CD4-positive, alpha-beta T cell treated with Interleukin-17A for 4 hours (primary cell): ENCODE measurements at places on chromosomes 6 and 20.

GRCh38 chr6:114020196-114020595, 49.2 kb upstream of the HDAC2 start:
- no peak for DNase-seq

DNA sequence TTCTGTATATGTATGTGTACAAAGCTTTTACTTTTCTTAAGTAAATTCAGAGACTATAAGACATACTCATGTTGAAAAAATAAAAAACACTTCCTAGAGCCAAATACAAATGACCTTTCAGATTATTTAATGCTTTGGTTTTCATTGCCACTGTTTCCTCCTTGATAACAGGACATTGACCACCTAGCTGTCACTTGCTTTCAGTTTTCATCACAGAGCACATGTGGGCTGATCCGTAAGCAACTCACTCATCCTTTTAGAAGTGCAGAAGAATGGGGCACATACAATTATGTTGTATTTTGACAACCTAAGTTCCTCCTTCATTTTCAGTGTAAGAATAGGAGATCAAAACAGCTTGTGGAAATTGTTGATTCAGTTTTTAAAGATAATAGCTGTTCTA, 6.2 kb downstream of the ZBTB2 start:
- DNase-seq: no peak

DNA sequence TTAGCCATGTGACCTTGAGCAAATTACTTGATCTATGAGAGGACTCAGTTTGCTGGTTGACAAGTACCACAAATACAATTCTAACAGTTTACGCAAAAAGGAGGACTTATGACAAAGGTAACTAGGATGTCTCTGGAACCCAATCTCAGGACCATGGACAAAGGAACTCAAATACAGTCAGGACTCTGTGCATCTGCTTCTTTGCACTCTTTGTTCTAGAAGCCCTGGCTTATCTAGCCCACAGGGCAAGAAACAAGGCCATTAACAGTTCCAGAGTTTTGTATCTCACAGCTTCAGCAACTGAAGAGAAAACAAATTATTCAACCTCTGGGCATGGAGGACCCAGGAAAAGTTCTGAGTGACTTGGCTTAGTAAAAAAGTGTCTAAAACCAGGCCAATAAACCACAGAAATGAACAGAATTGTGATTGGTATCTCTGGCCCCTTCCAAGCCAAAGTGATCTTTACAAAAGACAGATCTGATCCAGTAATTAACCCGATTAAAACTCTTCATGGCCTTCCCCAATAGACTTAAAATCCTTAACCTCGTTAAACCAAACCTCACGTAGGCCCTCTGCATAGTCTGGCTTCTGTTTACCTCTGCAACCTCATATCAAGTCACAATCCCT, 5.9 kb downstream of the WASF1 start:
- no peak for DNase-seq

GRCh38 chr6:93581371-93581770, 162.0 kb upstream of the EPHA7 start:
- no peak for DNase-seq

GRCh38 chr20:13325033-13325432, 104.0 kb downstream of the ISM1 start:
- no peak for DNase-seq

- no peak for DNase-seq
These were observed 7.0 kb downstream of the LBP start for GRCh38 chr20:38353316-38353715.

DNA sequence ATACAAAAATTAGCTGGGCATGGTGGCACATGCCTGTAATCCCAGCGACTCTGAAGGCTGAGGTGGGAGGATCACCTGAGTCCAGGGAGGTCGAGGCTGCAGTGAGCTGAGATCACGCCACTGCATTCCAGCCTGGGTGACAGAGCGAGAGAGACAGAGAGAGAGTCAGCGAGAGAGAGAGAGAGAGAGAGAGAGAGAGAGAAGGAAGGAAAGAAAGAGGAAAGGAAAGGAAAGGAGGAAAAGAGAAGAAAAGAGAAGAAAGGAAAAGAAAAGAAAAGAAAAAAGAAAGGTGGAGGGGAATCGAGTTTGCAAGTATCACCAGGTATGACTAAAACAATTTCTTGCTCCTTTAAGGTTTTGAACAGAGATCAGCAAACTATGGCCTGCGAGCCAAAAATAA, 152.3 kb downstream of the BTBD9 start:
- DNase-seq: no peak

- DNase-seq: no peak
These were observed 495.2 kb downstream of the RFPL4B start for GRCh38 chr6:112842330-112842685.

DNA sequence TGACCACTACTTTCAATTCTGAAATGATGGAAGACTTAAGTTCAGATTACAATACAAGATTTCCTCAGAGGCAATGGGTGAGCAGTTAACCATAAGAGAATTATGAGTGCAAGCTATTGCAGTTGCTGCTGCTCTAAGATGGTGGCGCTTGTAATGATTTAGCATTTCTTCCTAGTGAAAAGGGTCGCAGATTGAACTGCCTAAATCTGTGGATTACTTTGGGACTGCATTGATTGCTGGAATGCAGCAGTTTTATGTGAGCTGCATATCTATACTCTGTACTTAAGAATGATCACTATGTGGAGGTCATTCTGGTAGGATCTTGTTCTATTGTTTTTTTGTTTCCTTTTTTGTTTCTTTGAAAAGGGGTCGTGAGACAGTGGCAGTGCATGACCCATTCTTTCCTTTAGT, 5.3 kb downstream of the SCAF8 start:
- no peak for DNase-seq

DNA sequence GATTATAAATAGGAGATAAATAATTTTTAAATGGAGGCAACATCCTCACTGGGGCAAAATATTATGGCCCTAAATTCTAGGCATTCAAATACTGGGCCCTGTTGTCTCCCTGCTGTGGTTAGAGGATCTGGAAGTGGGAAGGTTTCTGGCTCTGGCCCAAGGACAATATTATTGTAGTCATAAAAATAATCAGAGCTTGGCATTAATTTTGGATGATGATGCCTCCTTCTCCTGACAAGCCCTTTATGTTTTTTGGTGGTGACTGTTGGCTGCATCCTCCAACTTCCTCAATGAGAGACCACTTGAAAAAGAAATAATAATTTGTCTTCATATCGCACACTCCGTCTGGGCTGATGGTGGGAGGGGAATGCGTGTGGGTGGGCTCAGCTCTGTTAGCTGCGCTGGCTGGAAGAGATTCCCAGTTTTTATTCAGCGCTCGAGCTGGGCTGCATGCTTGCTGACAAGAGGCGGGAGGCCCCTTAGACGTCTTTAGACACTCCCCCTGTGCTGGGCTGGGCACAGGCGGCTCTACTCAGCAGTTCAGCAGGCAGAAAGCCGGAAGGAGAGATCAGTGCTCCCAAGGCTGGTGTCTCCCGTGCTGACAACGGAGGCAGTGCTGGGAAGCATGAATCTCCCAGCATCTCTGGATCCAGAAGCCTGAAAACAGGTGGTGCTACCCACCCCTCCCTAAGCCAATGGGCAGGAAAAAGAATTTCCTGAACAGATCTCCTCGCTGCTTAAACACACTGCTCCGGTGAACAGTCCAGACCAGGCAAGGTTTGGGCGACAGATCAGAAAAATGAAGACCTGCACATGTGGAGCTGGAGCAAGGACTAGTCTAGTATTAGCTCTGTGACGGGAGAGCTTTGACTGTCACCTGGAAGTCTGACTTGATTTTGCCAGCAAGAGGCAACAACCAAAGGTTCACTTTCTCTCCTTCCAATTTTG, 97.7 kb downstream of the SYCP2 start:
- no peak for DNase-seq

GRCh38 chr6:119156757-119157505, 78.5 kb upstream of the FAM184A start:
- DNase-seq: no peak

- no peak for DNase-seq
These were observed 73.5 kb upstream of the CDH4 start for GRCh38 chr20:61178551-61179071.

DNA sequence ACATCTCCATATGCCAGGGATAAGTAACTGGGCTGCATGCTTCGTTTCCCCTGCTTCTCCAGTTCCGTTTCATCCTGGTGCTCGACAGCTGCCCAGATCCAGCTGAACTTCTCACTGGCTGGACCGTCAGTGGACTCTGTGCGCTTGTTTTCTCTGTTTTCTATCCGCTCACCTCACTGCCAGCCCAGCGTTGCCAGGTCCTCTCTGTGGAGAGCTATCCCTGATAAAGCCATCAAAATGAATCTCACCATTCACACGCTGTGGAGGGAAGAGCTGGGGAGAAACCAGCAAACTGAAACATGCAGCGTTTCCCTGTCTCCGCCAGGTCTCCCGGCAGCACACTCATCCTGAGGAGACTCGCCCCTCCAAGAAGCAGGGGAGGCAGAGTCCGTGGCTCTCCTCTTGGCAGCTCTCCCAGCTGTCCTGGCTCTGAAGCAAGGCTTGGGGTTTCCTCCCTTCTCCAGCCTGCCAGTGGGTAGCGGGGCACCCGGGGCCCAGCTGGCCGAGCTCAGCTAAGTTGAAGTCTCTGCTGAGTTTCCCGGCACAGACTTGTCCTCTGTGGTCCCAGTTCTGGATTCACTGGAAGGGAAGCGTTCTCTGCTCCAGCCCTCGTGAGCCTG, 160.9 kb downstream of the DTNBP1 start:
- no peak for DNase-seq

DNA sequence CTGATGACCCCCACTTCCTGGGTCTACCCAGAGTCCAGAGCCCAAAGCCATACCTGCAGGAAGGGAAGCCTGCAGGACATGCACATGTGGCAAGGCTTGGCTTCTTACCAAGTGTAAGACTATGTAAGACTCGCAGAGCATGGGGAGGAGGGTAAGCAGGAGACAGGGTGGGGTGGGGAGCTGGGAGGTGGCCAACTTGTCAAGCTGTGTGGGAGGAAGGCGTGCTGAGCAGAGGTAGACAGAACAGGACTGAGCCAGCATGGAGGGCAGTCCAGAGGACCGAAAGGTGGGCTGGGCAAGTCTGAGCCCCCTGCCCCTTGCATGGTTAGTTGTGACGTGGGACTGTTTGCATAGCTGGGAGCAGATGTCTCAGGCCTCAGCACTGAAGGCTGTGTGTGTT, 53.4 kb upstream of the RNF24 start:
- no peak for DNase-seq

DNA sequence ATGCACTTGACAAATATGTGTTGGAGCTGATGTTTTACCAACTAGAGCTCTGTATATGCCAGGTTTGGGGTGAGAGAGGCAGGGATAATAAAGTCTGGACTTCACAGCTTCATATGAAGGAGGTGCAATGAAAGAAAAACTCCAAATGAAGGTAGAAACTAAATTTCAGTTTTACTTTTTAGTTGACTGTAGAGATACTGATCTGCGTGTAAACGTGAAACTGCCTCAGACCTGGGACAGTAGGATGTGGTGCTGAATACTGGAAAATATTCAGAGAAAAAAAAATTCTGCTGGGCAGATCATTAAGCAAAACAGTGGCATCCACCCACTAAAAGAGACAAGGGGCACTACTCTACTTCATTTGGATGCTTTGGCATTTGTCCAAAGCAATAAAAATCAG, 94.5 kb downstream of the BACH2 start:
- DNase-seq: no peak

DNA sequence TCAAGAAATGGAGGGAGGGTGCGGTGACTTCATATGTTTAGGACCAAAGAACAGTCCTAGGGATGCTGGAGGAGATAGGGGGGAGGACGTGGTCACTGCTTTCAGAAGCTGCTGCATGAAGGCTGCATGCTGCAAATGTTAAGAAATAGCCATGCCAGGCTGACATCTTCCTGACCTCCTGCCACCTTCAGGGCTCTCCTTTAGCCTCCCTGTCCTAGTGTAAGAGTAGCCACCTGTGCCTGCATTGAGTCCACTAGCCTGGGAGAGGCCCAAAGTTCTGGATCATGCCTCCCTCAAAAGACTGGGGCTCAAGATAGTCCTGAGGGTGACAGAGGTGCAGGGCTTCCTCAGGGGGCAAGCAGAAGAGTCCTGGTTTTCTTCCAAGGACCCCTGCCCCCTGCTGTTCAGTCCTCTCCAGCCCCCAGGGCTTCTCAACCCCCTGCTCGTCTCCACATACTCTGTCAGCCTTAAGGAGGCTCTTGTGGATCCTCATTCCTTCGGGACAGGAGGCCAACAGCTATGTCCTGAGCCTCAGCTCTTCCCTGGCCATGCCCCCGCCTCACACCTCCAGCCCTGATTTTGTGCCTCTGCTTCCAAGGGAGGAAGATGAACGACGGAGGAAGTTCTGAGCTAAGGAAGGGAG, 96.3 kb downstream of the MRPL14 start:
- DNase-seq: no peak

- no peak for DNase-seq
These were observed 242.5 kb downstream of the TTLL2 start for GRCh38 chr6:167567142-167568033.

GRCh38 chr20:53319716-53320115, 273.9 kb downstream of the ZNF217 start:
- no peak for DNase-seq

- no peak for DNase-seq
These were observed 136.4 kb upstream of the JARID2 start for GRCh38 chr6:15109338-15110090.

DNA sequence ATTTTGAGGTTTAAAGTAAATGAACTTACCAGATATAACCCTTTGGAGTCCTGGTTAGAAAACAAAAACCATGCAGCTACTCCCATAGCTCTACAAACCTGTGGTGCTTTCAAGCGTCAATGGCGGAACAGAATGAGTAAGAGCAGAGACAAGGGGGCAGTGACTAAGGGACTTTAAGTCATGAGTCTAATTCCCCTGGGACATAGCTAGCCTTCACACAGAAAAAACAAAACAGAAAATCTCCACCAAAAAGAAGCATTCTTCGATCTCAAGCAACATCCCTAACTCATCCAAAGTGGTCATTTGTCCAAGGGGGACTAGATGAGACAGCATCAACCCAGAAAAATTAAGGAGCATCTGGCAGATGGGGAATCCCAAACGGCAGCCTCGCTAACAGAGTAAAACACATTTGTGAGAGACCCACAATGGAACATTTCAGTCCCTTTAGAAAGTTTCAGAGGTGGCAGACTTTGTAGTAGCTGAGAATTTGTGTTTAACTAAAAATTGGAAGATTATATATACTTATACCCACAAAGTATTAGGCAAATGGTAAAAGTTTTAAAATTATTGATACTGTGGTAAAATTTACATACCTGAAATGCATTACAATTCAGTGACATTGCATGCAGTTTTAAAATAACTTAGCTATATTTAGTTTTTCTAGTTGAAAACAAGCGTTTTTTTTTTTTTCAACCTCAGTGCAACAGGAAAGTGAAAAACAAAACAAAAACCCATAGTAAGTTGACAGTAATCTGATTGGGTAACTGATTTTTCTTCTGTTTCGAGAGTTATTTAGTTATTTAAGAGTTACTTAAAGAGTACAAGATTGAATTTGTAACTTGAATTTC, 67.5 kb downstream of the KCNQ5 start:
- DNase-seq: no peak
